ENCODE measurements at places on chromosomes 4 and X. TPM values are rescaled to one million over a fixed set of nuclear protein-coding genes. Genes with fewer than 3 reads are reported as not detected.
A peak's percentile ranks its signal among the peaks of the same experiment; 100 is the strongest.

DNA sequence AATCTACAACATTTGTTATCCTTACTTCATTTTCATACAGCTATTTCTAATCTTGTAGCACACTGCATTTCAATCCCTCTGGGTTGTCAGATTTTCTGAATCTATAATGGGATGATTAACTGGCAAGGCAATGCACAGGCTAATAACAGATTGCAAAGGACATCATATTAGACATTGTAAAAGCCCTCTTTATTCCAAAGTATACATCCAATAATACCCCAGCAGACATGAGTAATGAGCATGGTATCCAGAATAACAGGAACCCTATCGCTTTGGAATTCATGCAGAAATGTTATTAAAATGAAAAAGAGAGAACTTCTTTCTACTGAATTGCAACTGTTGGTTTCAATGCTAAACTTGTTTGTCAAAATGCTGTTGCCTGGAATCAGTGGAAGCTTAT is 122.9 kb downstream of the C4orf33 start:
- no peak for DNase-seq

GRCh38 chr4:15498356-15498755 is 28.7 kb downstream of the CC2D2A start:
- no peak for DNase-seq

GAGE2A gene
- polyA plus RNA-seq: not detected

- DNase-seq: no peak
Measured at GRCh38 chrX:150848914-150849365, 49.5 kb downstream of the CD99L2 start.

GAGE12C gene
- not detected for polyA plus RNA-seq

GRCh38 chr4:125084608-125085007 is 230.1 kb upstream of the FAT4 start:
- no peak for DNase-seq

CDKN2AIP gene
- polyA plus RNA-seq: 11.7 TPM

DNA sequence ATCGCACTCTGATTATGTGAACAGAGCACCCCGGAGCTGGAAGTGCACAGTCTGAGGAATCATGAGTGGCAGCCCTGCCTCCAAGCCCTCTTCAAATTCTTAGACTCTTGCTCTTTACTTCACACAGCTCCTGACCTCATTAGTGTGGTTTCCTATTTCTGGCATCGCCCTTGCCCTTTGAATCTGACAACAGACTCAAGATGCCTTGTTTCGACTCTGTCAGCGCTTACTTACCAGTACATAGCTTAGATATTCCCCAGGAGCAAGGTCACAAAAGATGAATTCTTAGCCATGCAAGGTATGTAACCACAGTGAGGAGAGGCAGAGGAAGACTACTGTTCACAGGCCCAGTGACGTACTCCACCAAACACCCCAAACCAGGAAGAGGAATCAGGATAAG is 167.2 kb downstream of the KDR start:
- no peak for DNase-seq

PAGE2 gene
- not detected for polyA plus RNA-seq

DNA sequence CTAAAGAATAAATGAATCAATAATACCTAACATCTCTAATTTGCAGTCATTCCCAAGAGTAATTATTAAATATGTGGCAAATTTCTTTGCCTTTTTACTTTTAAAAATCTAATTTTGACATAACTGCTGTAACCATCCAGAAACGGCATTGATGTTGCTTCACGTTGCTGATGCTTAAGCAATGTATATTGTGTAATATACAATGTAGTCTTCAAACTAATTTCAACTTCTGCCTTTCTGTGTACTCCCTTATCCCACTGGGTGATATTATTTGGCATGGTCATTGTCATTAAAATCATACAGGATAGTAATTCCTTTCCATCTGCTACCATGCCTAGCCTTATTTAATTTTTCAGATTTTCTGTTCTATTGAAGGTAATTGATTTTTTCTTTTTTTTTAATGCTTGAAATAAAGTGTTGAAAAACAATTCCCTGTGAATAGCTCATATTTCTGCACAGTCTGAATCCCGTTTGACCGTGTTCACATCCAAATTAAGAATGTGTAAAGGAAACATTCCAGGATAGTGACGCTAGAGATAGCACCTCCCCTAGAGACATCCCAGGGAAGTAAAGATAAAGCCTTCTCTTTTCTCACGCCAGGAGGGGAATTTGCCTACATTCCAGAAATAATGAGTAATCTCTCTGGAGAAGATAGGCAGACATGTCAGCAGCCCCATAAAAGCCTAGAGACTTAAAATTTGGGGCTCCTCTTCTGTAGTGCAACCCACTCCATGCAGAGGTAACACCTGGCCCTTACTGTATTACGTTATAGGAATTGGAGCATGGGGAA is 8.6 kb downstream of the FAM200B start:
- no peak for DNase-seq

- no peak for DNase-seq
Measured at GRCh38 chr4:2534904-2535375, 1.5 kb upstream of the FAM193A start.

DNA sequence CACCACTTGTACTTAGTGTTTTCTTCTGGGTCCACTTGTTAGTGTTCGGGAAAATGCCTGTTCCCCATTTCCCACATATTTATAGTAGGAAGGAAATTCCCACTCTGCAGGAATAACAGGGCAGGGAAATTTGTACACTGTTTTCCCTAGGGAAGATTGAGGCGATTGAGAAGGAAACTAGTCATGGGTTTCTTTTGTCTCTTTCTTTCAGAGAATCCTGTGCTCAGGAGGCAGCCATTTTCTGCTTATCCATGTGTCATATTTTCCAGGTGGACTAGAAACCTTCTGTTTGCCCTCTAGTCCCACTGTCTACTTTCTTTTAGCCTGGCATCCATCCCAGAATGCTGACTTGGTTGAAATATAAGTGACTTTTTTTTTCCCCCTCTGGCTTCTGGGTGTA is 299.1 kb upstream of the ANKRD50 start:
- no peak for DNase-seq

SEPSECS gene
- 7.3 TPM for polyA plus RNA-seq

DNA sequence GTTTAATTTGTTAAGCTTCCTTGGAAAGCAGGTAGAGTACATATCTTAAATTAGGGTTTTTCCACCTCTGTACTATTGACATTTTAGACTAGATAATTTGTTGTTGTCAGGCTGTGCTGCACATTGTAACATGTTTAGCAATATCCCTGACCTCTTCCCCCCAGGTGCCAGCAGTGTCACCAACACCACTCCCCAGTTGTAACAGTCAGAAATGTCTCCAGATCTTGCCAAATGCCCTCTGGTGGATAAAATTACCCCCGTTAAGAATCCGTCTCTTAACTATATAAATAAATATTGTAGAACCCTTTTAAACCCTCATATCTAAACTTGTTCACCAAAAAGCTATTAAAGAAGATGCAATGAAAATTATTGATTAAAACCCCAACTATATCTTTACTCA is 161.5 kb downstream of the ARHGAP6 start:
- DNase-seq: no peak

DNA sequence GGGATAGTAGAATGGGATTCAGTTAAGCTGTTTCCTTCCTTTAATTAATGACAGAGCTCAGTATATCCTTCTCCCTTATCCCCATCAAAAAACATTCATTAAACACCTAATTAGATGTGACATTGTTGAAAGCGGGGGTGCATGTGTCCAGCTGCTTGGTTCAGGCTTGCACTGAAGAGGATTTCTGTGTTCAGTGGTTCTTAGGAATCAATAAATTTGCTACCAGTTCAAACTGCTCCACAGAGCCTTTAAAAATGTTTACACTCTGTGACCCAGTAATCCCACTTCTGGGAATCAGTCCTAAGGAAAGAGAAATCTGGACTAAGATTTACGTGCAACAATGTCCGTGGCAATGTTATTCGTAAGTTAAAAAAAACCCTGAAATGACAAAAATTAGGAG is 7.2 kb upstream of the TMEM255A start:
- DNase-seq: no peak

FAM47B gene
- not detected for polyA plus RNA-seq

- no peak for DNase-seq
Measured at GRCh38 chr4:127868196-127868595, 12.5 kb upstream of the PLK4 start.

RASGEF1B gene
- polyA plus RNA-seq: 8.3 TPM

DNA sequence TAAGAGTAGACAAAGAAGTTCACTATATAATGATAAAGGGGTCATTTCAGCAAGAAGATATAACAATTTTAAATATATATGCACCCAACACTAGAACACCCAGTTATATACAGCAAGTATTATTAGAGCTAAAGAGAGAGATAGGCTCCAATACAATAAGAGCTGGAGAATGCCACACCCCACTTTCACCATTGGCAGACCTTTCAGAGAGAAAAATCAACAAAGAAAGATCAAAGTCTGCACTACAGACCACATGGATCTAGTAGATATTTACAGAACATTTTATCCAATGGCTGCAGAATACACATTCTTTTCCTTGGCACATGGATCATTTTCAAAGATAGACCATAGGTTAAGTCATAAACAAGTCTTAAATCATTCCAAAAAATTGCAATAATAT is 479.7 kb upstream of the DIAPH2 start:
- DNase-seq: no peak

GRCh38 chr4:145868637-145869409 is 69.8 kb downstream of the ZNF827 start:
- DNase-seq: peak; percentile 60

LETM1 gene
- 20.0 TPM for polyA plus RNA-seq

DNA sequence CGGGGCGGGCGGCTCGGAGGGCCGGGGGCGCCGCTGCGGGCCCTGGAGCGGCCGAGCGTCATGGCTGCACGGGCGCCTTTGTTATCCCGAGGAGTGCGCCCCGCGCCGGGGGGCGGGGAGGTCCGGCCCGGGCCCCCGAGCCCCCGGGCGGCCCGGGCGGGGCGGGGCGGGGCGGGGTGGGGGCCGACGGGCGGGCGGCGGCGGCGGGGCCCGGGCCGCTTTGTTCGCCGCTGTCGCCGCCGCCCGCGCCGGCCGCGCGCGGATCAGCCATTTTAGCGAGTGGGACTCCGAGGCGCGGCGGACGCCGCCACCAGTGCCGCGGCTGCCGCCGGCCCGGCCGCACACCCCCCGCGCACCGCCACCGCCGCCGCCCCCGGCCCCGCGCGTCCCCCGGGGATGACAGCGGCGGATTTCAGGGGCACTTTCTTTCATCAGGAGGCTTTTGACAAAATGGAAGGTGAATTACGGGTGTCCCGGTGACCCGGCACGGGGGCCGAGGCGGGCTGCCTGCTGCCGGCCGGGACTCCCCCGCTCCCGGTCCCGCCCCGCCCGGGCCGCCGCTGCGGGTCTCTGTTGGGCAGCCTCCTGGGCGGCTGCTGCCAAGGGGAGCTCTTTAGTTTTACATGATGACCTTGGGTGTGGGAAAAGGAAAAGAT is 1.2 kb downstream of the HMGB3 start:
- DNase-seq: peak; percentile 15

SPIN2A gene
- polyA plus RNA-seq: not detected

DNA sequence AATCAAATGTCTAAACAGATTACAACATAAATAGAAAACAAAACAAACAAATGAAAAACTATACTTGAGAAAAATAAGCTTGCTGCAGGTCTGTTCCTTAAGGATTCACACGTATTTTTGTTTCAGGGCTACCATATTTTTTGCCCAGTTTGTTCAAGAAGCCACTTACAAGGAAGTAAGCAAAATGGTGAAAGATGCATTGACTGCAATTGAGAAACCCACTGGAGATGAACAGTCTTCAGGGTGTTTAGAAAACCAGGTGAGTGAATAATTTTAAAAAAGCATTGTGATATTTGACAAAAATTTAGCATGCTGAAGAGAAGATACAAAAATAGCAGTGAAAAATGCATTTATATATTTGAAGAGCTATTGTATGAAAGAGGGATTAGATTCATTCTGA is 2.0 kb downstream of the AFP start:
- DNase-seq: no peak

DNA sequence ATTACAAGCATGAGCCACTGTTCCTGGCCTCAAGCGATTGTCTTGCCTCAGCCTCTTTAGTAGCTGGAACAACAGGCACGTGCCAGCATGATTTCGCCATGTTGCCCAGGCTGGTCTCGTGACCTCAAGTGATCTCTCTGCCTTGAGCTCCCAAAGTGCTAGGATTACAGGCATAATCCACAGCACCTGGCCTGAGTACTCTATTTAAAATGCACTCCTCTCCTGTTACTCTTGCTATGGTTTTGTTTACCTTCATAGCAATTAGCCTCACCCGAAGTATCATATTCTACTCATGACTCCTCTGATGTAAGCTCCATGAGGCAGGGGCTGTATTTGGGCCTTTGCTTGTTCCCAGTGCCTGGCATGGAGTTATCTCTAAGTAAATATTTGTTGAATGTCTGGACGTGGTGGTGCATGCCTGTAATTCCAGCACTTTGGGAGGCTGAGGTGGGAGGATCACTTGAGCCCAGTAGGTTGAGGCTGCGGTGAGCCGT is 92.5 kb upstream of the SLC34A2 start:
- no peak for DNase-seq

CT45A2 gene
- polyA plus RNA-seq: not detected

CFI gene
- polyA plus RNA-seq: 191 TPM

- no peak for DNase-seq
Measured at GRCh38 chrX:703866-704265, 73.3 kb downstream of the SHOX start.

DNA sequence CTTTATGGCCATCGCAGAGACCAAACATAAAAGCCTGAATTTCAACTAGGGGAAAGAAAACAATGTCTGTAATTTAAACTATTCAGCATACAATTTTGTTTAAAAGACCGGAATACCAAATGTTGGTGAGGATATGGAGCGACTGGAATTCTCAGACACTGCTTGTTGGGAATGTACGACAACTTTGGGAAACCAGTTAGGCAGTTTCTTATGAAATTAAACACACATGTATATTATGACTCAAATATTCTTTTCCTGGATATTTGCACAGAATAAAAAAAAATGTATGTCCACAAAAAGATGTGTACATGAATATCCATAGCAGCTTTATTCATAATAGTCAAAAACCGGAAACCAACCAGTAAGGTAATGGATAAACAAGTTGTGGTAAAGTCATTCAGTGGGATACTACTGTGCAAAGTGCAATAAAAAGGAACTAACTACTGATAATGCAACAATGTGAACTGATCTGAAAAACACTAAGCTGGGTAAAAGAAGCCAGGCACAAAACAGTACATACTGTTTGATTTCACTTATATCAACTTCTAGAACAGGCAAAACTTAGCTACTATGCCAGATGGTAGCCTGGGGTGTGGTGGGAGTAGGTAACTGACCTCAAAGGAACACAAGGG is 152.7 kb upstream of the FTHL17 start:
- DNase-seq: no peak

All from kidney (tissue), 22 donors.